ENCODE measurements at places on chromosomes 7 and 10. TPM values are rescaled to one million over a fixed set of nuclear protein-coding genes. Genes with fewer than 3 reads are reported as not detected.

- DNase-seq, result no peak
These were observed 178.4 kb upstream of the TARP start for GRCh38 chr7:38451840-38452239.

DNA sequence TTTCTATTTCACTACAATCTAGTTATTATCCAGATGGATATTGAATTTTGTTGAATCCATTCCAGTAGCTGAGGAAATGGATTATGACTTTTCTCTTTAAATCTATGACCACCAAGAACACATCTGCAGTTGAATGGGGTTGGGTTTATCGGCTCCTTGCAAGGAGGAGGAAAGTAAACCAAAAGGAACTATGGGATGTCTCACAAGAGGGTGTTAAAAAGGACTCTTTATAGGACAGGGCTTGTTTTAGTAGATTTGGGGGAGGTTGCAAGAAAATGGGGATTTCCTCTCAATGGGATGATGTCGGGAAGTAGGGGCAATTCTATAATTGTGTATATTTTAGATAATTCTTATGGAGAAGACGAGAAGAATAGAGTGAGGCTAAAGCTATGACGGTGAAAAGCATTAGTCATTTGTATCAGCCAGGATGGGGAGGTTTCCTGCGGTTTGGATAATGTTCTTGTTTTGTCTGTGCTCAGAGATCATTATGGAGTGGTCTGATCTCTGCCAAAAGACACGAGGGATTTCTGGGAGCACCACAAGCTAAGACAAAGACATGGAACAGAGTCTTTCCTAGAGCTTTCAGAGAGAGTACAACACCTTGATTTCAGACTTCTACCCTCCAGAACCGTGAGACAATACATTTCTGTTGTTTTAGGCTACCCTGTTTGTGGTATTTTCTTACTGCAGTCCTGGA lies 5.3 kb upstream of the LRRC61 start:
- no peak for DNase-seq

The CPA2 gene
- total RNA-seq, result 2.2 TPM

DNA sequence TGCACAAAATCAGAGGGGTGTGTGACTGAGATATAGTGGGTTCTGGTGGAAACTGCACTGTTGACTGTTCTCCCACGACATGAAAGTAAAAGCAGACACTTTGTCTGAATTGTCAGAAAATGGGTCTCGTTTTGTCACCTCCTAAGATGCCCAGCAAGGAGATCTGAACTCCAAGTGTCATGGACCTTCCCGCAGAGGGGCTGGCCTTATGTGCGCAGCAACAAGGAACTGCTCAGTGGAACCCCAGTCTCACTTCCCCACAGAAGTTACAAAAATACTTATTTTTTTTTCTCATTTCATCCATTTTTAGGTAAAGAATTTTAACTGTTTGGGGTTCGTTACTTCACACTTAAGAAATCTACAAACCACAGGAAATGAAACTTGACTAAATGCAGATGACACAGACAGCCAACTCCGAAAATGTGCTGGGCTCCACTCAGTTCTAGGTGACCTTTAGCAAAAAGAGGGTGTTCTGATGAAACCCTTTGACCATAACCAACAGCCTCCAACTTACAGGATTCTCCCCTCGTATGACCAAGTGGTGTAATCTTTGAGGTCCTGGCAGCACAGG lies 115.0 kb downstream of the FAM107B start:
- DNase-seq, result no peak

DNA sequence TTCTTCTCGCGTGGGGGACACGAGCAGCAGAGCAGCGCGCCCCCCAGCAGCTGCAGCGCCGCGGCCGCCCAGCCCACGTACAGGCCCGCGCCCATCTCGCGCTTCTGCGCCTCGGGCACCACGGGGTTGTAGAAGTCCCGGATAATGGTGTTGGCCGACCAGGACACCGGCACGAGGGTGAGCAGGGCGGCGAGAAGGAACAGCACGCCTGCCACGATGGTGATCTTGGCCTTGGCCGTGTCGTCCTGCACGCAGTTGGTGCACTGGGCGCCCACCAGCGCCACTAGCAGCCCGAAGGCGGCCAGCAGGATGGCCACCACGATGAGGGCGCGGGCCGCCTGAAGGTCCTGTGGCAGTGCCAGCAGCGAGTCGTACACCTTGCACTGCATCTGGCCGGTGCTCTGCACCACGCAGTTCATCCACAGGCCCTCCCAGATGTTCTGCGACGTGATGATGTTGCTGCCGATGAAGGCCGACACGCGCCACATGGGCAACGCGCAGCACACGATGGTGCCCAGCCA lies 529 bp downstream of the CLDN3 start:
- DNase-seq, result no peak

- DNase-seq, result no peak
These were observed 224.1 kb upstream of the FAM3C start for GRCh38 chr7:121620206-121620605.

The PTTG1IP2 gene
- total RNA-seq, result not detected

DNA sequence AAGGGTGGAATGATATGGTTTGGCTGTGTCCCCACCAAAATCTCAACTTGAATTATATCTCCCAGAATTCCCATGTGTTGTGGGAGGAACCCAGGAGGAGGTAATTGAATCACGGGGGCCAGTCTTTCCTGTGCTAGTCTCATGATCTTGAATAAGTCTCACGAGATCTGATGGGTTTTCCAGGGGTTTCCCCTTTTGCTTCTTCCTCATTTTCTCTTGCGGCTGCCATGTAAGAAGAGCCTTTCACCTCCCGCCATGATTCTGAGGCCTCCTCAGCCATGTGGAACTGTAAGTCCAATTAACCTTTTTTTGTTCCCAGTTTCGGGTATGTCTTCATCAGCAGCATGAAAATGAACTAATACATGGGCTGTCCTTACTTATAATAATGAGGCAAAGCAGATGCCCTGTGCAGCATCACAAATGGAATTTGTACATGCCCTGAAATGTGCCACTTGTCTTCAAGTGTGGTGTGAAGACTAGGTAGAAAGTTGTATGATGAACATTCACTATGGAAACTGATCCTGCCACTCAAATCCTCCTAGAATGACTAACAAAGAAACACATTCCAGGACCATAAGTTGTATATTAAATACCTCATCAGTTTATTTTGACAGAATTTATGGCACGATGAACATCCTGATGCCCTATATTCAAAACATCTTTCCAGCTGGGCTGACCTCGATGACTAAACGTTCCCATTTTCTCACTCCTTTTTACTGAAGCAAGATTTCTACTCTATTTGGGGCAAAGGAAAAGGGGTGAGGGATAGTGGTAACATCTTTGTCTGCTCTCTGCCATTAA lies 122.8 kb upstream of the CTTNBP2 start:
- no peak for DNase-seq

DNA sequence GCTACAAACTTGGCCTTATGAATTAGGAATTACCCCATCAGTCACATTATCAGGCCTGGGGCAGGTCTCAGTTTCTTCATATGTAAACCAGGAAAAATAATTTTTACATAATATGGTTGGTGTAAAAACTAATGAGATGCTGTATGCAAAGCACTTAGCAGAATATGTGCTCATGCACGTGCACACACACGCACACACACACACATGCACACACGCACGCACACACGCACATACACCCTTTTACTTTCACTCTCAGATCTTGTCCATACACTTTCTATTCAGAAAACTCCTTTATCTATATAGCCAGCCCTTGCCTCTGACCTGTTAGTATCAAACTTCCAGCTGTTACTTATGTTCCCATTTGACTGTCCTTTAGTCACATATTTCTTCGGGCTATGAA lies 92.7 kb downstream of the CREB5 start:
- no peak for DNase-seq

- DNase-seq, result no peak
These were observed 411.0 kb upstream of the PCDH15 start for GRCh38 chr10:55212051-55212450.

DNA sequence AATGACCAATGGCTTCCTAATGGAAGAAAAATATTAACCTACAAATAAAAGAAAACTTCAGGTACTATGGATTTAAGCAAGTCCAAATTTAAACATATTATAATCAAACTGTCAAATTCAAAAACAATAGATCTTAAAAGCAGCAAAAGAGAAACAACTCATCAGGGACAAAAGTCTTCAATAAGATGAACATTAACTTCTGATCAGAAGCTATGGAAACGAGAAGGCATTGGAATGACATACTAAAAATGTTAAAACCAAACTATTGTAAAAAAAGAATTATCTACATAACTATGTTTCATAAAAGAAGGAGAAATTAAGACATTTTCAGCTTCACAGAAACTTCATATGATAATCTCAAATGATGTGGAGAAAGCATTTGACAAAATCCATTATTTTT lies 334.7 kb downstream of the ANKRD7 start:
- DNase-seq, result no peak

The TAS2R4 gene
- 0.67 TPM for total RNA-seq

The CLCN1 gene
- total RNA-seq, result 0.22 TPM

The MRPS24 gene
- 78.5 TPM for total RNA-seq

The CUBN gene
- 3.5 TPM for total RNA-seq

DNA sequence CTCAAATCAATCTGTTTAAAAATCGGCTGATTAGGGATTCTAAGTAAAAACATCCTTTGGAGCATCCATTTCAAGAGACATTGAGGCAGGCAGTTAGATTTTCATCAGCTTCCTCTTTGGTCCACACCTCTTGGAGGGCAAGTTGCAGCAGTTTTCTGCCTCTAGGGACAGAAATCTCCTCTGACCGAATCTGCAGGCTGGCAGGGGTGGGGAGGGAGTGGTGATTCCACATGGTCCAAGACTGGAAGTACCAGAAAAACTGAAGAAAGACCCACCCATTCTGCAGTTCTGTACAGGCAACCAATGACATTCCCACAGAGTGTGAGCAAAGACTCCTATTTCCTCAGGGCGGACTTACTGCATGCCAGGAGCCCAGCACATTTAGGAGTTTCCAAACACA lies 29.0 kb downstream of the FGFBP3 start:
- no peak for DNase-seq

DNA sequence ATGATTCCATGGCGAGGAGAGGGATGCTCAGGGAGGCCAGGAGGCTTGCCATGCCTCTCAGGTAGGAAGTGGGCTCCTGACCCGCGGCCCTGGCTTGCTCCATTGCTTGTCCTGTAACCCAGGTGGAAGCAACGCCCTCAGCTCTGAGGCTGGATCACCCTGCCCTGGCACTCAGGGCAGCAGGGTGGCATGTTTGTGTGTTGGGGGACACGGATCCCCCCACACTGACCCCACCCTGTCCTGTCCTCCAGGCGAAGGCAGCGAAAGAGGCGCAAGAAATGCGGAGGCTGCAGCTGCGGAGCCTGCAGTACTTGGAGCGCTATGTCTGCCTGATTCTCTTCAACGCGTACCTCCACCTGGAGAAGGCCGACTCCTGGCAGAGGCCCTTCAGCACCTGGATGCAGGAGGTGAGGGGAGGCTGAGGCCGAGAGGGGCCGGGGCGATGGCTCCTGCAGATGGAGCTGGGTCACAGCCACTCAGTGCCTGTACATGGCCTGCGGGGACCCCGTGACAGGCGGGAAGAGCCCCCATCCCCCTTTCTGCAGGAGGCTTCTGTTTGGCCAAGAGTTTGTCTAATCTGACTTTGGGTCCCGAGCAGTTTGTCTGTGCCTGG lies 38.3 kb downstream of the PRF1 start:
- no peak for DNase-seq

DNA sequence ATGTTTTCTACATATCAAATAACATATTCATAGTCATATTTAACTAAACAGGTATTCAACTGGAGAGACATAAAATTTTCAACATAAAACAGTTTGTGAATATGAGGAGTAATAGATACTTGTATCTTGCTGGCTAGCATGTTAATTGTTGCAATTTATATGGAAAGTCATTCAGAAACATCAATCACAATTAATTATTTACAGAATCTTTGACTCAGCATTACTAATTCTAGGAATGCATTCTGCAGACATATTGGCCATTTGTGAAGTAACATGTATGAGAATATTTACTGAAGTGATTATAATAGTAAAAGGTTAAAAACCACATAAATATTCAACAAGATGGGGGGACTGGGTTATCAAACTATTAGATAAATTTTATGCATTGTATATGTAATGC lies 203.7 kb downstream of the TSPAN12 start:
- DNase-seq, result no peak

DNA sequence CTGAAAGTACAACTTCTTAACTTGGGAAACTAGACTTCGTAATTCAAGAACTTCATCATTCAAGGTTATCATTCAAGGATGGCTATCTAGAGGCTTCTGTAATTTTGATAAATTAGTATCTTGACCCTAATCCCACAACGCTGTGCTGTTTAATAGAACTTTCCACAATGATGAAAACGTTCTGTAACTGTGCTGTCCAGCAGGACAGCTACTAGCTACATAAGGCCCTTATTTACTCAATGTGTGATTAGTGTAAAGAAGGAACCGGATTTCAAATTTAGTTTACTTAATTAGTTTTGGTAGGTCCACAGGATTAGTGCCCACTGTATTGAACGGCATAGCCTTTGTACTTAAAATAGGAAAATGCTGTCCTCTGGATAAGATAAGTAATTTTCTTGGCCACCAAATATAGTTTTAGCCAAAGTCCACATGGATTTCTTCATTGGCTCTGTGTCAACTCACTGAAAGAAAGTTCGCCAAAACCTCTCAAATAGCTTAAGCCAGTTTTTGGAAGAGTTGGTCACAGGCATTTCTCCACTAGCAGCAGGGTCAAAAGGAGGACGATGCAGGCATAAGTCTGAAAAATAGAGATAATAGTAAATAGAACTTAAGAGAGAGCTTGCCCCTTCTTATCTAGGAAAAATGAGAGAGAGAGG lies 17.3 kb downstream of the DGKI start:
- DNase-seq, result no peak

GRCh38 chr7:35565927-35566326 lies 129.0 kb downstream of the HERPUD2 start:
- no peak for DNase-seq

The GRID2IP gene
- not detected for total RNA-seq
